ENCODE measurements at places on chromosomes 5 and 9.

DNA sequence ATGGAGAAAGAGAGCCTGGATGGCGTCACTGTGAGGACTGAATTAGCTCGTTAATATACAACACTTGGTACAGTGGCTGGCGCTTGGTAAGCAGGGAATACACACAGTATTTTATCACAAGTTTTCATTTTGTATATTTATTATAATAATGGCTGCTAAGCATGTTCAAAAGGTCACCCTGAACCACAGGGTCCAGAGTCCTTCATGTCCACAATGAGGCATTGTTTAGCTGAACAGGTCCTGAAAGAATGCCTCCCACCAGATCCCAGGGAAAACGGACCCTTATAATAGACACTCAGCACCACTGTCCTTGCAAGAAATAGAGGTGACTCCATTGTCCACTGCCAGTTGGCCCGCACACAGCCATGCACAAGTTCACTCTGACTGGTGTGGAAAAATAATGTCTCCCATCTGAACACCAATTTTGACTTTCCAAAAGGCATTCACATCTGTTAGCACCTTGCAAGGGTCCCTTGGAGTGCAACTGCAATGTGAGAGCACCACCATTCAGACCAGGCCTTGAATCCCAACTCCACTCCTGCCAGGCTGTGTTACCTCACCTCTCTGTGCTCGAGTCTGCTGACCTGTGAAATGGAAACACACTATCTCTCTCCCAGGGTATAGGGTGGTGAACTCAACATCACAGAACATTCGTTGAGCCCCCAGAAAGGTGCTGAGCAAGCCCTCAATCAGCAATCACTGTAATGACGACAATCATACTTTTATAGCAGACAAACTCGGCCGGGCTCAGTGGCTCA is 3.9 kb downstream of the VDAC1 start:
- no peak for DNase-seq

DNA sequence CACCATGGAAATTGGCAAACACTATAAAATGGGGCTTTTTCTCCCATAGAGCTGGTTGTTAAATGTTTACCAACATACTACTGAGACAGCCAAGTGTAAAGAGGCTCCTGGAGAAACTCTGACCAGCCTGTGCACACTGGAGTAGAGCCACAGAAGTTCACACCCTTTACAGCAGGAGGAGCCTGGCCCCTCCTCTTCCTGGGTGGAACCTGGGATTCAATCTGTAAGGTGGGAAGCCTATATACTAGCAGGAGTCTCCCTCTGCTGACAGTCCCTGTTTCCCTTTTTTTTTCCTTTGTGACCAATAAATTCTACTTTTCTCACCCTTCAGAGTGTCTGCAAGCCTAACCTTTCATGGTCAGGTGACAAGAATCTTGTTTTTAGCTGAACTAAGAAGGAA is 10.4 kb upstream of the SLC30A5 start:
- no peak for DNase-seq

DNA sequence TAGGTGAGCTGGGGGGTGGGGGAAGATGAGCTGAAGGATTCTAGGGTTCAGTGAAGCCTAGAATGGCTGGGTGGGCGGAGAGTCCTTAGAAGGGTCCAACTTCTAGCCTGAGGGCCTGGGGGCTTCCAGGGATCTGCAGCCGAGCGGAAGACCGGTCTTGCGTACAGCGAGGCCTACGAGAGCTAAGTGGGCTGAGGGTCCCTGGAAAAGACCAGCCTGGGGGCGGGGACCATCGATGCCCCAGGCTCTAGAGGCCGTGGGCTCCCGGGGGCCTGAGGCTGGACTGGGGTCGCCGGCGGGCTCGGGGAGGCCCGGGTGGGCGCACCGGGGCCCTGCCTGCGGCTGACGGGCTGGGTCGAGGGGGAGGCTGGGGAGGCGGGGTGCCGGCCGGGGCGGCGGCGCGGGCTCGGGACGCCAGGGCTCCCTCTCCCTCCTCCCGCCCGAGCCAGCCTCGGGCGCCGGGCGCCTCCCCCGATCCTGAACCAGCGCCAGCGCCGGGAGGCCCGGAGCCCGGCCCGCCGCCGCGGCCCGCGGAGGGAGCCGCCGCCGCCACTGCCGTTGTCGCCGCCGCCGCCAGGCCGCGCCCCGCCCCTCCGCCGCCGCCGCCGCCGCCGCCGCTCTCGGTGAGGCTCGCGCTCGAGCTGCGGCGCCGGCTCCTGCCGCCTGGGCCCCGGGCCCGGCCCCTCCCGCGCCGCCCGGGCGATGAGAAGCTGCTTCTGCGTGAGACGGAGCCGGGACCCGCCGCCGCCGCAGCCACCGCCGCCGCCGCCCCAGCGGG is at the start of gene MVB12B:
Gene MVB12B (plus strand): TSS at position 602 of the 778 bp plus-strand sequence. CDS start 101 bp downstream, at position 703.
- DNase-seq: peak; percentile 79

DNA sequence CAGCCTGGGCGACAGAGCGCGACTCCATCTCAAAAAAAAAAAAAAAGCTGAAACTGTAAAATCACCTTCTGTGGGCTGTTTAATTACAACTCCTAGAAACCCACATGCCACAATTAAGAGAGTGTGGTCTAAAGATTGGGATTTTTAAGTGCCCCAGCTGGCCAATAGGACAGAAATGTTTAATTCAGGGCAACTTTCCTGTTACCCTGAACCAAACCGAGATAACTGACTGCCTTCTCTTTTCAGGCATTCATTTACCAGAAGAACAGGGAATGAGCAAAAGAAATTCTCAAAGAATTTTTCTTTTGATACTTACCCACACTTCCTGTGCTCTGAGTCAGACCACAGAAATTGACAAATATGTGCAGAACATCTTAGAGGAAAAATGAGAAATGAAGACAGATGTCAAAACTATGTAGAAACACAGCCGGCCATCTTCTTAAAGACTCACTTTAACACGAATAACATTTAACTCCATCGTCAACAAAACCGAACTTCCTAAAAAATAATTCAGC is 221.3 kb upstream of the DAPK1 start:
- DNase-seq: peak; percentile 67

DNA sequence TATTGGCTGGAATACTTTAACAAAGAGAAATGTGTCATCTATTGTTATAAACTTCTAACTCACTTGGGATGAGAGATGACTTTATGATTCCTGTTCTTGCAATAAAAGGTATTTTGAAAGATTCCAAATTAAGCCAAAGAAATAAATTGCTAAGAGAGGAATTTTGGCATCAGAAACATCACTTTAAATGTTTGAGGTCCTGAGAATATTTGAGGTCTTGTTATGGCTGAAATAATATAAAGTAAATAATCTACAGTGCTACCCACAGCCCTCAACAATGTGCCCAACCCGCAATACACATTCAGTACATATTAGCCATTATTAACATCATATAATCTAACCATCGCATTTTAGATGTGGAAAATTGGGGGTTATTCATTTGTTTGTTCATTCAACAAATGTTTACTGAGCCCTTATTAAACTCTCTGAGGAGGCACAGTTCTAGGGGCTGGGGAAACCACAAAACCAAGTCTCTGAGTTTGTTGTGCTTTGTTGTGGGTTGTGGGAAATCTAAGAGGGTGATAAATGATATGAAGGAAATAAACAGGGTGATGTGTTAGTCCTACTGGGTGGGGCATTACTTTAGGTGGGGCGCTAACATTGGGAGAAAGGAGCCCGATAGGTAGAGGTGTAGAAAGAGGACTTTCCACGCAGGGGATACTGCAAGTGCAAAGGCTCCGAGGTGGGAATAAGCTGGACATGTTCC is 135.2 kb upstream of the CLINT1 start:
- DNase-seq: no peak

GRCh38 chr5:71681296-71681695 is 37.8 kb upstream of the CARTPT start:
- no peak for DNase-seq

DNA sequence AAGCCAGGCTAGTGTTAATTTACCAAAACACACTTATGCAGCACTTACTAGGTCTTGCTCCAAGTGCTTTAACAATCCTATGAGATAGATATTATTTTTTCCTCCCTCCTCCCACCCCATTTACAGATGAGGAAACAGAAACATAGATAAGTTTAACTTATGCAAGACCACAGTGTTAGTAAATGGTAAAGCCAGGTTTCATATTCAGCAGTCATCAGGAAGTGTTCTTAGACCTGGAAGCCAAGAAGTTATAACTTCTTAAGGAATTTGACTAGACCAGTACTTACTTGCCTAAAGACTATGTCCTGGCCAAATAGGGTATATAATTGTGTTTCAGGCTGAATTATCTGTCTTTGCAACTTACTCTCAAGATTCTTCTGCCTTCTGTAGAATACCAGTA is 15.9 kb downstream of the ABHD17B start:
- DNase-seq: no peak

- DNase-seq: no peak
Measured at GRCh38 chr5:111478266-111478665, 34.1 kb downstream of the STARD4 start.

All from AG08395 (cell line).